ENCODE measurements at places on chromosomes 16 and 17. TPM values are rescaled to one million over a fixed set of nuclear protein-coding genes. Genes with fewer than 3 reads are reported as not detected.

DNA sequence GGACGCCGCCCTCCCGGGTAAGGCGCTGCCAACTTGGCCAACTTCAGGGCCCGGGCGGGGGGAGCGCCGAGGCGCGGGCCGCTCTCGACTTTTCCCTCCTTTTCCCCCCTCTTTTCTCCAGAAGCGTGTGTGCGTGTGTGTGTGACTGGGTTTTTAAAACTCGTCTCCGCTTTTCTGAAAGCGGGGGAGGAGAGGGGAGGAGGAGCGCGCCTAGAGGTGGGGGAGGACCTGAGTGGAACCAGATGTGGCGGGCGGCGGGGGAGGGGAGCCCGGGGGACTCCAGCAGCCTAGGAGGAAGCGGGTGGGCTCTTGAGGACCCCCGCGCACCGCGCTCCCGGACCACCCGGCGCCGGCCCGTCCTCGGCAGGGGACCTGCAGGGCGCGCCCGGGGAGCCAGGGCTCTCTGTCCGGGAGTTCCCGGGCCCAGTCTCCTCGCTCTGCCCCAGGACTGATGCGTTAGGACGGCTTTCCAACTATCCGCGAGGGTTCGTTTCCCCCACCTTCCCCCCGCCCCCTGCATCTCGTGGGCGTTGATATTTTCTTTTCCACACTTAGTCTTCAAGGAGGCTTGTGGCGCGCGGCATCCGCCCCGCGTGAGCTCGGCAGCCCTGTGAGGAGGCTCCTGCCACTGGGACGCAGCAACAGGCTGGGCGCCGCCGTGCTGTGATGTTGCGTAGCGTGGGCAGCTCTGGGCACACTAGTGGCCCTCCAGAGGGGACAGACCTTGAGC, 599 bp downstream of the MRC2 start:
- peak; percentile 64 for DNase-seq
- H3K36me3 ChIP-seq = peaks cover under 1% of the 10 kb centered on the region
- H3K4me1 ChIP-seq = peaks cover 7% of the 10 kb centered on the region
- peak overlapping the region; percentile 97 for H3K27ac ChIP-seq
- peak overlapping the region; percentile 55 for H3K4me3 ChIP-seq
- H3K27me3 ChIP-seq = peaks cover 24% of the 10 kb centered on the region

GRCh38 chr16:68760671-68761275, 23.7 kb downstream of the CDH1 start:
- H3K4me3 ChIP-seq = no peak overlapping the region
- peaks cover 5% of the 10 kb centered on the region for H3K27me3 ChIP-seq
- H3K36me3 ChIP-seq = no peaks in the 10 kb centered on the region

DNA sequence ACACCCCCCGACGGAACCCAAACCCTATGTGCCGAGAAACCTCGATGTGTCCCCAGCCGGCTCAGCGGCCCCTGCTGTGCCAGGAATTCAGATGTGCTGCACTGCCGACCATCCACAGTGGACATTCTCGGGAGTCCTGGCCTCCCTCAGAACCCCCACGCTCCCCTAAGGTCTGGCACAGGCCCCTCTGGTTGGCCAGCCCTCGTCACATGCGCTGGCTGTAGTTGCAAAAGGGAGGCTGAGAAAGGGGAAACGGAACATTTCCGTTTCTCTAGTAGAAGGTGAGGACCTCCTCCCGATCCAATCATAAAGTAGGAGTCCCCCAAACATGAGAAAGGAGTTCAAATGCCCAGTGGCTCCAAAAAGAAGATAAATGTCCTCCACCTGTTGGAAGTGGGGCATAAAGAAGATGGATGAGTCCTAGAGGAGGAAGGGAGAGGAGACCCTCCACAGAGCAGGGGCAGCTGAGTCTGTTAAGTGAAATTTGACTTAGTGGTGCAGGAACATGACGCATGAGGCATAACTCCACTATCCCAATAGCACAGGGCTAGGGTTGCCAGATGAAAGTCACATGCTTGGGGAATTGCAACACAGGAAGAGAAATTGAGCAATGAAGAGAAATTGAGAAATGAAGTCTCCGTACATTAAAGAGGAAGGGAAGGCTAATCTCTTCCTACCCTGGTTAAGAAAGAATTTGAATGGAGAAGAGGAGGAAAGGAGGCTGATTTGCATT, 49.3 kb upstream of the WSB1 start:
- H3K27ac ChIP-seq = peak overlapping the region; percentile 89
- H3K4me1 ChIP-seq = peaks cover 40% of the 10 kb centered on the region
- H3K36me3 ChIP-seq = no peaks in the 10 kb centered on the region
- H3K27me3 ChIP-seq = no peaks in the 10 kb centered on the region

OTOP3 gene
- total RNA-seq = not detected

PPP1R27 gene
- total RNA-seq = not detected

Data from heart left ventricle (tissue), 16 donors.